LHCN-M2 (cell line): ENCODE measurements at places on chromosomes 2 and 18.

DNA sequence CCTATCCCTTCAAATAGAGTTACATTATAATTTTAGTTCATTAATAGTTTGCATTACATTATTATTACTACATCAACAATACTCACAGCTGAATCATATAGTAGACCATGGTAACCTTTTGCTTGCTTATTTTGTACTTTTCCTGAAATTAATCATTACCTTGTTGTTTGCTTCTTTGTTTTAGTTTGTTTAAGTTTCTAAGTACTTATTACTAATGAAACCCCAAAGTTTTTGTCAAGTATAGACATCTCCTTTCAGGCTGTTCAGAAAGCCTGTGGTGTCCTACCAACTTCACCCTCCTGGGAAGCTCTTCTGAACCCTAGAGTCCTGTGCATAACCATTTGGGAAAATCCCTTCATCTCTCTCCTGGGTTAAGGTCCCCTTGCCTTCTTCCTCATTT lies 43.5 kb upstream of the LAPTM4A start:
- DNase-seq: no peak

GRCh38 chr2:127080226-127080937 lies 26.6 kb downstream of the BIN1 start:
- no peak for DNase-seq

GRCh38 chr18:58562146-58562998 lies 66.5 kb downstream of the ALPK2 start:
- DNase-seq: no peak

DNA sequence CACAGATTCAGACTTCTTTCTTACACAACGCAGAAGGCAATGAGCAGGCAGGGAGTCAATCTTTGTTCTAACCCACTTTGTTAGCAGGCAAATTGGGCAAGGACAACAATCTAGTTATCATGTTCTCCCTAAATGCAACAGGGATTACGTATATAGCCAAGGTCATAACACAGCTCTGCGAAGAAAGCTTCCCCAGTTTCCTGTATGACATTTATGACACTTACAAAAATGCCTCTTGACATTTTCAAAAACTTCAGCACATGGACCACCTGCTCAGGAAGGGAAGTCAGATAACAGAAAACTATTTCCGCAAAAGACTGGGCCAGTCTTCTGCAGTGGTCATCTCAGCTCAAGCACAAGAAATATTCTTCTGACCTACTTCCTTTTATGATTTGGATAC lies 106.1 kb downstream of the IRS1 start:
- DNase-seq: no peak

DNA sequence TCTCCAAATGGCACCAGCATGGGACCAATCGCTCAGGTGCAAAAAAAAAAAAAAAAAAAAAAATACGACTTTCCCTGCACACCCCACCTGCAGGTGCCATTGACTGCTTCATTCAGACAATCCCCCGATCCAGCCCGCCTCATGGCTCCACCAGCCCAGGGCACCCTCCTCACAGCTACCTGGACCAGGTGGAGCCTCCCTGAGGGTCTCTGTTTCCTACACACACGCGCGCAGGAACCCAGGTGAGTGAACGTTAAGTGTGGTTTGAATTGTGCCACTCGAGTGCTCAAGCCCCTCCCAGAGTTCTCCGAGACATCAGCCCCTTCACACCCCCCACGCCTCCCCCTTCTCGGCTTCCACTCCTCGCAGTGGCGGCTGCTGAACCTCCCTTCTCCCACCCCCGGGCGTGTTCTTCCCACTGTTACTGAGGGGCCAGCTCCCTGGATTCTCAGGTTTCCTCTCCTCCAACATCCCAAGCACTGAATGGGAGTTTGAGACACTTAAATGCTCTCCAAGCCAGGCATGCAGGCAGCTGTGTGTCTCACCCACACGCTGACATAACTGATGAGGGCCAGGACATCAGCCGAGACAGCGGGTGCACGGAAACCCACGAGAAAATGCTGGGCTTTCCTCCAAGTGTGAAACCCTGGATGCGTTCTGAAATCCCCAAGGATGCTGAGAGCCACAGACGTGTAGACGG lies 88.8 kb upstream of the SNTG2 start:
- DNase-seq: no peak

DNA sequence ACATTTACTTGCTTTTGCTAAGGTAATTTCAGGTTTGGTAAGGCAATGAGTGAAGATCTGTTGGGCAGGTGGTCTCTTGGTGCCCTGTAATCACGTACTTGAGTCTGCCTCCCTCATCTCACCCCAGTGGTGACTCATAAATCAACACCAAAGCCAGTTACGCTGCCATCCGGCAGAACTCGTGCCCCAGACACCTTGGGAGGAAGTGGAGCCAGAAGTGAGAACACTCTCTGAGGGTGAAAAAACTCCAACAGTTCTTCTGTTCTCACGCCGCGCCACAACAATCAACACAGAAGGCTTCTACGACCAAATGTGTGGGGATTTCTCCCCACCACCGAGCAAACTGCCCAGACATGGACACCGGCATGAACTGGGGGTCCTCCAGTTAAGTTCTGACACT lies 206.2 kb downstream of the ARL4C start:
- no peak for DNase-seq

DNA sequence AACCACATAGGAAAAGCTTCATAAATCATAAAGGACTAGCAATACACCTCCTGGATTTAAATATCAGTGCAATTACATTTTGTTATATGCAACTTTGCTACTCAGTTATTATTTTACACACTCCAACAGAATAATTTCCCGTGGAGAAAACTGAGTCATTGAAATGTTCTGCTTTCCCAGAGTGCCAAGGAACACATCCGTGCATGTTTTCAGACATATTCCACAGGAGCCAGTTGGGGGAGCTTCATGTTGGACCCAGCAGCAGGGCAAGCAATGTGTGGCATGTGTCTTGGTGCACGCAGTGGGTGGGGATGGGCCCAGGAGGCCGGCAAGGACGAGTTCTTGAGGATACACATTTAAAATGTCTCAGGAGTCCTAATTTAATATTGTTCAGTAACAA lies 14.4 kb upstream of the SMIM21 start:
- DNase-seq: peak; percentile 49

- no peak for DNase-seq
Observed at GRCh38 chr18:40414155-40414754, 1540.8 kb upstream of the PIK3C3 start.

DNA sequence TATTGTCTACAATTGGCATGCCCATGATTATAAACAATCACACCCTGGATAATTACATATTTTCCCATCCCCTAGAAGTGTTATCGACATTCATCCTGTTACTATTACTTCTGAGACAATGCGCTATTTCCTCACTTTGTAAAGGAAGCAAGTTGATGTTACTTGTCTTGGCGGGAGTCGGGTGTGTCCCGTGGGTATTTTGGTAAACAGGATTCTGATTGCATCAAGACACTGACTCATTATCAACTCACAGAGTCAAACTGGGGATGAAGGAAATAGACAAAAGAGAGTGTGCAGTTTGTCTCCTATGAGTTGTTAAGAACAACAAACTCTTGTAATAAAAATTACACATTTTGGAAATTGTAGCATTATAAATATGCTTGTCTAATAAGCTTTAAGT lies 142.7 kb downstream of the GALR1 start:
- DNase-seq: no peak

DNA sequence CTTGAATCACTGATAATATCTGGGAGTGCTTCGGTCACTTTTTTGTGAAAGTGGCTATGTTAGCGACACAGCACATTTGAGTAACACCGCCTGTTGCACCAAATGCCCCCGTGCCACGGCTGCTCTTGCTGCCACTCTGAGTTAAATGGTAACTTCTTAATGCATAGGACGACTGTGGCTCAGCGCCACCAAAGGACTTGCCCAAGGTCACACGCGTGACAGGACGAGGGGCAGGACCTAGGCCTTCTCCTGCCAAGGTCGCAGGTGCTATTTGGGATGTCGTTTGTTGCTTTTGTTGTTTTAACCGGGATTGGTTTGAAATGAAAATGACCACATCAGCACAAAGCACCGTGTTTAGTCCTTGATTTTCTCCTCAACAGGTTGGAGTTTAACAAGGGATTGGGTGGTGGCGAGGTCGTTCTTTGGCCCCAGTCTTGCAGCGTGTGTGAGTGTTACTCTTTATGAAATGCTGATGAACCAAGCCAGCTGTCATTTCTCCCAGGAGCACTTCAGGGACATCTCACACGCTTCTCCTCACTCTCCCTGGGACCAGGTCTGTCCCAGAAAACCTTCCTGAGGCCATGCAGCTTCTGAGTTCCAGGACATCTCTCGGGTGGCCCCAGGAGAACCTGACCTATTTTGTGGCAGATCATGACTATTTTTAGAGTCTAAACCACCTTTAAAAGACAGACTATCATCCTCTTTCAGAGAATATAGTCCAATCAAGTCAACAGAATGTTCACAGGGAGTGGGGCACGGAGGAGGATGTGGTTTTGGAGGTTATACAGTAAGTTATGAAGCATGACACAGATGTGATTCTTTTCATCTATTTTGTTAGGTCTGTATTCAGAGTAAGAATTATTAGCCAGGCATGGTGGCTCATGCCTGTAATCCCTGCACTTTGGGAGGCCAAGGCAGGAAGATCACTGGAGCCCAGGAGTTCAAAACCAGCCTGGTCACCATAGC lies 49.9 kb downstream of the MTCL1 start:
- DNase-seq: peak; percentile 84

DNA sequence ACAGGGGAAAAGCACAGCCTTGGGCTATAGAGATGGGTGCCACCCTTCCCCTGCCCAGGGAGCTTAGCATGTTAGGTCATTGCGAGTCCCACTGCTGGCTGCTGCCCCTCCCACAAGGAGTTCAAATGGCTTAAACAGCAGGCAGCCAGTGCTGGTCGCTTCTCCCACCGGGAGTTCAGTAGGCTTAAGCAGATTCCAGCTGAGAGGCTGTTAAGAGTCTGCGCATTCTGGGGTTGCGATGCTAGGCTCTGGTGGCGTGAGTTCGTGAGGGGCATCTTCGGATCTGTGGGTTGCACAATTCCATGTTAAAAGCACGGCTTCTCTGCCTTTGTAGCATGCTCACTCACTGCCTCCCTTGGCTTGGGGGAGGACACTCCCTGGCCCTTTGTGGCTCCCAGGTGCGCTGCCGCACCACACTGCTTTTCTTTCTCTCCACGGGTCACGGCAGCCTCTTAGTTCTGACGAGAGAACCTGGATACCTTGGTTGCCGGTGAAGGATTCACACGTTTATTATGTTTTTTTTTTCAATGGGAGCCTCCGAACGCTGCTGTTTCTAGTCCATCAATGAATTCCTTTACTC lies 93.2 kb downstream of the UNC80 start:
- DNase-seq: no peak

GRCh38 chr18:75135158-75135725 lies 73.7 kb downstream of the PTGR3 start:
- DNase-seq: no peak

GRCh38 chr2:62460175-62460574 lies 45.8 kb downstream of the TMEM17 start:
- no peak for DNase-seq

DNA sequence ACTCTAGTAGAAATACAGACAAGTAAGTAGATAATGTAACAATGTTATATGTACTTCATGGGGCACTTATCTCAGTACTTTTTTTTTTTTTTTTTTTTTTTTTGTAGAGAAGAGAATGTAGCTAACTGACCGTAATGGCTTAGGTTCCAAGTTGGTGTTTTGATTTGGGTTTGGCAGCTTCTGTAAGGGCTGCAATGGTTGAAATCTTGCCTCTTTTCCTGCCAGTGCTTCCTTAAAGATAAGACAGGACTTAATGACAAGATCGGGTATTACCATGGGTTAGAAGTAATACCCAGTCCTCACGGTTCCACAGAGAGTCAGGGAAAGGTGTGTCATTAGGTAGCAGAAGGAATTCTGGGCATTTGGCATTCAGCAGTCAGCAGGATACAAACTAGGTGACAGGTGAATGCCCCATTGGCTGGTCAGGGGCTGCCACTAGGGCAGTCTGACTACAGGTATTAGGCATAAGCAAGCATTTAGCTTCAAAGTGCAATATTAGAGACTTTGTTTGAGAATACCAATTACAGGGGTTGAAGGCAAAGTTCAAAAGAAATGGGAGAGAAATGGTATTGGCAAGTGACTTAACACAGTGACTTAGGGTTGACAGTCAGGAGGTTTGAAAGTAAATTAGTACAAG lies 189.4 kb upstream of the RND3 start:
- no peak for DNase-seq

GRCh38 chr2:119116411-119117295 lies 41.9 kb downstream of the C1QL2 start:
- no peak for DNase-seq

DNA sequence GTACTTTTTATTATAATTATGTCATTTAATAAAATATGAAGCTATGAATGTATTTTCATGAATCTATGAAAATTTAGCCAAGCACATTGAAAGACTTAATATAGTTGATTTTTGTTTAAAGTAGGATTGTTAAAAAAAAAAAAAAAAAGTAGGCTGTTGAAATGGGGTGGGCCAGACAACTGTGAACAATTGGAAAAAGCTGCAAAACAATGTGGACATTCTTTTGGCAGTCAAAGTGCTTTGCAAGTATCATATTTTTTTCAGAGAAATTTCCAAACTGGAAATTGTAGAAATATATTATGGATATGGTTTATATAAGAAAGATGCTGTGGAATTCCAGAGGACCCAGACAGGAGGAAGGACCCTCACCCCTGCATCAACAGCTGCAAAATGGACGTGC lies 82.1 kb downstream of the ETAA1 start:
- DNase-seq: no peak

GRCh38 chr18:75230163-75231052 lies 19.8 kb downstream of the TSHZ1 start:
- DNase-seq: no peak
